ENCODE measurements at places on chromosomes 5 and 9.

DNA sequence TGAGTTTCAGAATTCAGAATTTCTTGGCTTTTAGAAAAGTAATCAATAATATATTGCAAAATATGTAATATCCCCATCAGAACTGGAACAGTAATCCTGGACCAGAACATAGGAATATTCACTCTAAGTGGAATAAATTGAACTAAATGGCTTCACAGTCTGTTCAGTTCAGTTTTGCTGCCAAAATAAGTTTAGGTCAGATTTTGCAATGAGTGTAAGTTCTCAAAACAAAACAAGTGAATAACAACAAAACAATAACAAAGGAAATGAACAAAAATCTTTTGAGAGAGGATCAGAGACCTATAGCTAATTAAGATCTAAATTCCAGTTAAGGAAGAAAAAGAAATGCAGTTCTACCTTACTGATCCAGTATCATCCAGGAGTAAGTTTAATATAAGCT, 9.3 kb downstream of the PTGER4 start:
- no peak for DNase-seq

DNA sequence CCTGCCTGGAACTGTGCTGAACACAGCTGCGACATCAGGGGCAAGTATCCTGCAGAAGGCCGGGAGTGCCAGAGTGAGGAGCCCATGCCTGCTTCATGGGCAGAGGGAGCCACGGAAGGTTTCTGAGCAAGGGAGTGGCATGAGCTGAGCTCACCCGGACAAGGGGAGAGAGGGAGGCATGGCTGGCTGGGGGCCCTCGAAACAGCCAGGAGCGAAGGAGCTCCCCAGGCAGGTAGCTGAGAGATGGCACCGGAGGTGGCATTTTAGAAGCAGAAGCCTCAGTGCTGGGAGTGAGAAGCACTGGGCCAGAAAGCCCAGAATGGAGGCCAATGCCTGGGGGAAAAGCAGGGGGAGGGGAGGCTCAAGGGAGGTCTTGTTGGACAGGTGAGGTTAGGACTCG, 56.9 kb upstream of the SARDH start:
- no peak for DNase-seq

GRCh38 chr5:167902298-167902697, 389.1 kb upstream of the WWC1 start:
- DNase-seq: no peak

DNA sequence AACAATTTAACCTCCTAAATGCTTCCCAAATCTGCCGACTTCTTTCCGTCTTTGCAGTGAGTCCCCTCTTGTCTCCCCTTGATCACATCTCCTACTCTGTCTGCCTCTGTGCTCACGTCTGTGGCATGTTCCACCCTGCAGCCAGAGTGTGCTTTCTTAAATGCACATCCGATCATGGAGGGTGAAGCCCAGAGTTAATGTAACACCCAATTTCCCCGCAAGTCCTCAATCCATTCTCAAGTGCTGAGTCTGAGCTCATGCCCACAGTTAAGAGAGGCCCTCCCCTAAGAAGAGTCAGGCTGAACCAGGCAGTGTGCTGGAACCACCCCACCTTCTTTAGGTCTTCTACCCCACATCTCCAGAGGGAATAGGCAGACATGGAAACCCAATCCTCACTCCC, 164.8 kb downstream of the EPB41L4A start:
- no peak for DNase-seq

GRCh38 chr9:109181284-109181683, 14.2 kb upstream of the FRRS1L start:
- no peak for DNase-seq

GRCh38 chr5:144356489-144356888, 185.8 kb downstream of the KCTD16 start:
- DNase-seq: no peak

DNA sequence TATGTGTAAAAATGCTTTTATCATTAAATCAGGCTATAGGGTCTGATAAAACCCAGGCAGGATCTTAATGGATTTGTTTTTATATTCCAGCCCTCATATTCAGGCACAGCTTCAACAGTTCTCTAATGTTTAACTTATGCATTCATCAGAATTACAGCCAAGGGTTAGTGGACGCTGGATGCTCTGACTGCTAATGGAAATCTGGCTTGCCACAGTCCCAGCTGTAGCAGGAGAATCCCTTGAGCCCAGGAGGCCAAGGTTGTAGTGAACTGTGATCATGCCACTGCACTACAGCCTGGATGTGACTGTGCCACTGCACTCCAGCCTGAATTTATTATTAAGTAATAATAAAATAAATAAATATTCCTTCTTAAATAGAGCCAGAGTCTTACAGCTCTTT, 98.0 kb downstream of the SLC25A46 start:
- no peak for DNase-seq

DNA sequence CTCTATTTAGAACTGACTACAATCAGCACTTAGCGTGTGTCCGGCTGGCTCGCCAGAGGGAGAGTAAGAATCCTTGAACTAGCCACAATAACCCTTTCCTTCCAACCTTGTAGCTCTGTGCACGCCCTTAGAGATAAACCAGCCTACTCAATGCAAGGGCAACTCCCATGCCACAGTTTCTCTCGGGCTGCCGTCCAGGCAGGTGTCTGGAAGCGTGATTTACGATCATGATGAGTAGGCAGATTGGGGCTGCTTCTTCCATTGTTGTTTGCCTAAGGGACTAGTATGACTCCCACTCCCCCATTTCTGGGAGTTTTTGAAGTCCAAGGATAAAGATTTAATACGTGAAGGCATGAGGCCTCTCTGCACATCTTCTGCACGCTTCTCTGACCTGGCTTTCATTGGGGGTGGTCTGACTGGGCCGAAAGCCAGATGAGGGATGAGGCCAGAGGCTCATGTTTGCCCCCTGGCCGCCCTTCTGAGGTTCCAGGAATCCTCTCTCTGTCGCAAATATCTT, 134.0 kb upstream of the MYO10 start:
- peak; percentile 88 for DNase-seq

GRCh38 chr5:68033961-68034571, 181.5 kb upstream of the PIK3R1 start:
- DNase-seq: peak; percentile 61

- DNase-seq: no peak
Observed at GRCh38 chr9:103301051-103301450, 305.9 kb downstream of the CYLC2 start.

GRCh38 chr9:97880336-97880735, 27.3 kb downstream of the FOXE1 start:
- no peak for DNase-seq

DNA sequence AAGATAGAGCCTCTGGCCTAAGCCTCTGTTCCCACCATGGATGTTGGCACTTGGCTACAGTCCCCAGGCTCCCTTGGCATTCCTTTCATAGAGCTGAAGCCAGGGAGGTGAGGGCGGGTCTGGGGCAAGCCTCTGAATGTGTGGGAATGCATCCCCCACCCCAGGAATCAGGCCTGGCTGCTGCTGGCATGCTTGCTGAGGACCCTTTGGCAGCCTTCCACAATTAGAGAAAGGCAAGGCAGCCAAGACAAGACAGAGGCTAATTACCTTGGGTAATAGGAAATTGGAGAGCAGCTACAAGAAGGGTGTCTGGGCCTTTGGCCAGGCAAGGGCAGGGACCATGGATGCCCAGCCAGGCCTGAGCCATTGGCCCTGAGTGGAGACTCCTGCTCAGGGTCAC, 204.4 kb upstream of the TRIM32 start:
- no peak for DNase-seq

- no peak for DNase-seq
Observed at GRCh38 chr5:8628521-8628920, 759.6 kb downstream of the MTRR start.

DNA sequence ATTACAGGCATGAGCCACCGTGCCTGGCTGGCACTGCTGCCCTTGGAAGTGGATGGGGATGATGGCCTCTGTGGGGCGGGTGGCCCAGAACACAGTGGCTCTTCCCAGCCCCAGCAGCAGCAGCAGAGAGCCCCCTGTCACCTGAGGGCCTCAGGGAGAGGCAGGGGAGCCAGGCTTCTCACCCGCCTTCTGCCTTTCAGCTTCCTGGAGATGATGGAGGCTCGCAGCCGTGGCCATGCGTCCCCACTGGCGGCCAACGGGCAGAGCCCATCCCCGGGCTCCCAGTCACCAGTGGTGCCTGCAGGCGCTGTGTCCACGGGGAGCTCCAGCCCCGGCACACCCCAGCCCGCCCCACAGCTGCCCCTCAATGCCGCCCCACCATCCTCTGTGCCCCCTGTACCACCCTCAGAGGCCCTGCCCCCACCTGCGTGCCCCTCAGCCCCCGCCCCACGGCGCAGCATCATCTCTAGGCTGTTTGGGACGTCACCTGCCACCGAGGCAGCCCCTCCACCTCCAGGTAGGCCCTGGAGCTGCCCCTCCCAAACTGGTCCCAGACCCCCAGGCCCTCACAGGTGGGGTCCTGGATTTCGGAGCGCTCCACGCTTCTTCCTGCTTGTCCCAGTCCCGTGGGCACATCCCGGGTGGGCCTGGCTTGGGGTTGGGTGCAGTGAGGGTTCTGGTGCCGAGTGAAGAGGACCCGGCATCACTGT, 5.0 kb upstream of the AJM1 start:
- DNase-seq: no peak

GRCh38 chr9:112670991-112671625, 46.8 kb downstream of the INIP start:
- DNase-seq: no peak

DNA sequence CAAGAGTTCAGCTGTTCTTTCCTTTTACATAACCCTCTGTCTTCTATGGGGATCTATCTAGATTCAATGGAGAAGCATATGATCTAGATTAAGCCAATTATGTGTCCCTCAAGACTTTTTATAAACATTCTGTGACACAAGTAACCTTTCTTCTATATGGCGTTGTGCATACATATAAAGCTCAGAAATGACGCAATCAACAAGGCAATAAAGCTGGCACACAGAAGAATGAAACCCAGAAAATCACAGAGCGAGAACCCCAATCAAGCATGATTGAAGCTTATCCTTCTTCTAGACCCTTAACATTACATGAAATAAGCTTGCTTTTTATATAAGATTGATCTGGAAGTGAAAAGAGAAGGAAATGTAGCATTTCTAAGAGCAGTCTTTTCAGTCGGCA, 178.9 kb downstream of the DMRTA1 start:
- DNase-seq: no peak

DNA sequence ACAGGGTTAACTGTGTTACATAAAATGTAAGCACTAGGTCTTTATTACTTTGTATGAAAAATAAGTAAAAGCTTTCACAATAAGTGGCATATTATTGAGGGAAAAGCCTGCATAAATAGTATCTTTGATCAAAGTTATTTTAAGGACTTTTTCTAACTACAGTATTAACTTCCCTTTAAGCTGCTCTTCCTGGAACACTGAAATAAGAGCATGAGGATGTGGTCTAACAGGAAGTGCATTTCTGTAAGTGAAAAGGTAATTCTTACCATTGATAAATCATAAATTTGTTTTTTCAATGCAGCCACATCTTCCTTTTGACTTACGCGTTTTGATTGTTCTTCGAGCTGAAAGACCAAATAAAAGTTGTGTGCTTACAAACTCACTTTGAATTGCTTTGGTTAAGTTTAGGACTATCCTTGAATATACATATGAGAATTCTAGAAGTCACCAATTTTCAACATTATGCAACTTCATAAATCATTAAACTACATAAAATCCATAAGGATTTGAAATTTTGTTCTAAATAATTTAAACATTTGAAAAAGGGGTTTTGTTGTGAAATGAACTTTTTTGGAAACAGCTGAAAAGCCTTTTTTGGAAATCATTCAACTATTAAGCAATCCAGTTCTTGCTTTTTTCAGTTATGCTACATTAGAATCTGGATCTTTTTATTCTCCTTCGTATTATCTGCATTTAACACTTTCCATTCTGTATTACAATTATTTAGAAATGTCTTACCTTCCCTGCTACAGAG, 50.6 kb downstream of the RASEF start:
- no peak for DNase-seq

DNA sequence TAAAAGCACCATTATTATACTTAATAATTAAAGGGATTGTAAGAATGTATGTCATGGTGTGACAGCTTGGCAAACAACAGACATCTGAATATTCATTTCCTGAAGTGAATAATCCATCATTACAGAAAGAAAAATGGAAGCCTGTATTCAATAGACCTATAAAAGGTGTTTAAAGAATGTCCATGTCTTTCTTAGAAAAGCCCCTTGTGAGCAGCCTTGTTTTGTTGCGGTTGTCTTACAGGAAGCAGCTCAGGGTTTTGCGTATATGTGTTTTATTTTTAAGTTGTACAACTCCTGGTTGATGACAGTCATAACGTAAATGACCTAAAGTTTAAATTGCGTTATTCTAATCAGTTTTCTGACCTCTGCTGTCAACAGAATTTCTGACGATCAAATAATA, 53.8 kb downstream of the CAST start:
- DNase-seq: no peak

GRCh38 chr5:168217497-168217896, 73.9 kb upstream of the WWC1 start:
- peak; percentile 54 for DNase-seq

- DNase-seq: no peak
Observed at GRCh38 chr5:135069016-135069770, 35.2 kb upstream of the PITX1 start.

DNA sequence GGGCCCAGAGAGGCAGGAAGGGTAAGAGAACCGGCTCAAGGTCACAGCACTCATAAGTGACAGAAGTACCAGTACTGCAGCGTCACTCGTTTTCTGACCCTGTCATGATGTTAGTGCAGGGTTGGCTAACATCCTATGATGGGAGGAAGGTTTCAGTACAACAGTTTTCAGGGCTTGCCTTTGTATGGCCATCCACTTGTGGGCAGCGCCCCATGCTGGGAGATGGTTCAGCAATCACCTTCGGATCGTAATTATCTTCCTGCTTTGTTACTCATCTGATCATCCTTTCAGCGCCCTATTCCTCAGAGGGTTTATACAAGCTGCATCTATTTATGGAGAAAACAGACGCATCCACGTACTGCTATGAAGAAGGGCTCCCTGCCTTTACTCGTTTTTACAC, 2.4 kb downstream of the MAP1B start:
- DNase-seq: no peak

DNA sequence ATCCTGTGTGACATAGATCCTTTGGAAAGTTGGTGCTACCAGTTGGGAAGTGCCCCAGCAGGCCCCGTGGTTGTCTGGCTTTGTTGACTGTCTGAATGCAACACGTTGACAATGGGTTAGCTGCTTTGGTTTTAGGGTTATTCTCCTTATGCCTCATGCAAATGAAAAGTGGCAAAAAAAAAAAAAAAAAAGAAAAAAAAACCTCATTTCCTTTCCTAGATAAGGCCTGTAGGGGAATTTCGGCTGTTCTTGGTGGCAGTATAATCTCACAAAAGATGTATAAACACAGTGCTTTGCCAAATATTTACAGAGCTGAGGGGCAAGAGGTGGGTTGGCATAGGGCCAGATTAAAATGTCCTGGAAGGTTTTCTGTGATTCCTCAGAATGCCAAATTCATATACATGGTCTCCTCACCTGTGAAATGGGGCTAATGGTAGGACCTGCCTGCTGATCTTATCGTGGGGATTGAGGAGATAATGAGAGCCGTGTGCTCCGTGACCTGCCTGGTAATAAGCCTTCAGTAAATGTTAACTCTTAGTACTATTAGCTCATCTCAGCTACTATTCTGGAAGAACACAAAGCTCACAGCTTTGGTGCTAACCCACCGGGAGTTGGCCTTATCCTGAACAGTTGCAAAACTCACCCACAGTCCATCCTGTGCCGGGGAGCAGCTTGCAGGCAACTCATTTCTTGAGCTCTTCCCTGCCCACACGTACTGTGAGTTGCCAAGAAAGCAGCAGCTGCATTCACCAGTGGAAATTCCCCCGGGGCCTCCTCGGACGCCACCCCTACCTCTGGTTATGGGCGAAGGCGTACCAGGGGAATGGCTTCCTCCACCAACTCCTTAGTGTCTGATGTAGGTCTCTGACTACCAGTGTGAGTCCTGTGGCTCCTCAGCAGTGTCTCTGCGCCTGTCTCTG, 220.3 kb downstream of the NR3C1 start:
- DNase-seq: no peak

GRCh38 chr9:86749161-86749893, 198.0 kb downstream of the GAS1 start:
- no peak for DNase-seq
